MCF 10A (cell line): ENCODE measurements at places on chromosomes 12 and 14. TPM values are rescaled to one million over a fixed set of nuclear protein-coding genes. Genes with fewer than 3 reads are reported as not detected.

DNA sequence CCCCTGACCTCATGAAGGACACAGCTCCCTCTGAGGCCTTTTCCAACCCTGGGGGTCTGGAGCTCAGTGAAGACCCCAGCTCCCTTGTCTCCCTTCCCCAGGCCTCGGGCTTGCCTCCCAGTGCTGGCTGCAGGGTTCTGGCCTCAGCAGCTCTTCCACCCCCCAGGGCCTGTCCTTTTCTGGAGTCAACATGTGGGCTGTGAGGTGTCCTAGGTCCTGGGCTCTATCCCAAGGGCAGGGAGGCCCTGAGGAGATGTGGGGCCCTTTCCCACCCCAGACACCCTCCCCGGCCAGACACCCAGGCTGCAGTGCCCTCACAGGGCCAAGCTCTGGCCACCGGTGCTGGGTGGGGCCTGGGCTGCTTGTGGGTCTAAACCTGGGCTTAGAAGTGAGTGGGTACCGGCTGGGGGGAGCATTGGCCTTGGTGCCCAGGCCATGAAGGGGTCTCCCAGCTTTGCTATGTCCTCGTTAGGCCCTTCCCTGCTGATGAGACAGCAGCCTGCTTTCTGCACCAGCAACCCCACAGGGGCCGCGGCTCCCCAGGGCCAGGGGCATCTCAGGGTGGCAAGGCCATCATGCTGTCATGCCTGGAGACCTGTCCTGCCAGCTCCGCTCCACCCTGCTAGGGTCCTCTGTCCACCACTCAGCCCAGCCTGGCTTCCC is 2.7 kb upstream of the CRIP2 start:
- DNase-seq, result no peak

GRCh38 chr14:99239661-99240092 is 32.3 kb downstream of the BCL11B start:
- DNase-seq, result peak; percentile 11

DNA sequence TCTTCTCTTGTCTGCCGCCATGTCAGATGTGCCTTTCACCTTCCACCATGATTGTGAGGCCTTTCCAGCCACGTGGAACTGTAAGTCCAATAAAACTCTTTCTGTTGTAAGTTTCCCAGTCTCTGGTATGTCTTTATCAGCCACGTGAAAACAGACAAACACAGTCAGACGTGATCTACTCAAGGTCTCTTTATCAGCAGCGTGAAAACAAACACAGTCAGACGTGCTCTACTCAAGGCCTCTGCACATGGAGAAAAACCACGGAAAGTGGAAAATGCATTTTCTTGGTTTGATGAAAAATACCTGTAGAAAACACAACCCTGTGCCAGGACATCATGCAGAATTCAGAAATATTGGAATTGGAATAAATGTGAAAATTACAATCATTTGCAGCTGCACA is 1115.7 kb downstream of the TMEM121 start:
- DNase-seq, result no peak

GRCh38 chr12:115388139-115388538 is 704.2 kb upstream of the TBX3 start:
- DNase-seq, result no peak

- no peak for DNase-seq
These were observed 4.9 kb downstream of the GPRC5A start for GRCh38 chr12:12896260-12896659.

DNA sequence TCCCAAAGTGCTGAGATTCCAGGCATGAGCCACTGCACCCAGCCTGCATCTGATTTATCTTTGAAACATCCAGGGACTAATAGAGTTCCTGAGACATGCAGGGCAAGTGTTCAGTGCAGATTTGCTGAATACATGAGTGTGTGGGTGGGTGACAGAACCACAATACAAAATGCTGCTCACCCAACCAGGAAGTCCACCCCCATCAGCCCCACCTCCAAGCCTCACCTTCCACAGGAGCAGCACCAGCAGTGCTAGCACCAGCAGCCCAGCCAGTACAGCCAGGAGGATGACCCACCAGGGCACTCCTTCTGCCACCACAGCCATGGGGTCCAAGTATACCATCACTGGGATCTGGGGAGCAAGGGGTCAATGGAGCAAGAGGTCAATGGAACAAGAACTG is 20.0 kb downstream of the ITGA7 start:
- DNase-seq, result no peak

GRCh38 chr12:89831310-89832095 is 122.9 kb upstream of the ATP2B1 start:
- DNase-seq, result no peak

GRCh38 chr12:84056-84455 is 17.5 kb downstream of the IQSEC3 start:
- DNase-seq, result peak; percentile 50

DNA sequence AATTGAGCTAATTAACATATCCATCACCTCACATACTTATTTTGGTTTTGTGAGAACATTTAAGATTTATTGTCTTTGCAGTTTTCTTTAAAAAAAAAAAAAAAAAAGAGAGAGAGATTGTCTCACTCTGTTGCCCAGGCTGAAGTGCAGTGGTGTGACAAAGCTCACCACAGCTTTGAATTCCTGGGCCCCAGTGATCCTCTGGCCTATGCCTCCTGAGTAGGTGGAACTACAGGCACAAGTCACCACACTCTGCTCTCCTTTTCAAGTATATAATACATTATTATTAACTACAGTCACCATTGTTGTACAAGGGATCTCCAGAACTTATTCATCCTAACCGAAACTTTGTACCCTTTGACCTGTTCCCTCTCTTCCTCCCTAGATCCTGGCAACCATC is 64.0 kb downstream of the NUMB start:
- no peak for DNase-seq

DNA sequence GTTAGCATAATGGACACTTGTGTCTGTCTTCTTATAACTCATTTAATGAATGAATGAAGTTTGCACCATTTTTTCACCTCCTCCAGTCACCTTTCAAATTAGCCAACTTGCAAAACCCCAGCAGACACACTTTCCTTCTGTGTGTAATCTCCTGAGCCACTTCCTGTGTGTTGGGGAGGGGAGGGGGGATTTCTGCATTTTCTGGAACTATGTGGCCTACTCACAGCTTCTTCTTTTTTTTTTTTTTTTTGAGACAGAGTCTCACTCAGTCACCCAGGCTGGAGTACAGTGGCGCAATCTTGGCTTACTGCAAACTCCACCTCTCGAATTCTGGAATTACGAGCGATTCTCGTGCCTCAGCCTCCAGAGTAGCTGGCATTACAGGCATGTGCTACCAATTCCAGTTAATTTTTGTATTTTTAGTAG is 4.1 kb upstream of the SERPINA1 start:
- DNase-seq, result peak; percentile 94

GRCh38 chr12:15050659-15051058 is 77.8 kb downstream of the PDE6H start:
- DNase-seq, result peak; percentile 23

- DNase-seq, result peak; percentile 11
These were observed 842.3 kb downstream of the SLC6A15 start for GRCh38 chr12:84070292-84070691.

GRCh38 chr14:30063746-30064145 is 136.1 kb upstream of the PRKD1 start:
- no peak for DNase-seq

DNA sequence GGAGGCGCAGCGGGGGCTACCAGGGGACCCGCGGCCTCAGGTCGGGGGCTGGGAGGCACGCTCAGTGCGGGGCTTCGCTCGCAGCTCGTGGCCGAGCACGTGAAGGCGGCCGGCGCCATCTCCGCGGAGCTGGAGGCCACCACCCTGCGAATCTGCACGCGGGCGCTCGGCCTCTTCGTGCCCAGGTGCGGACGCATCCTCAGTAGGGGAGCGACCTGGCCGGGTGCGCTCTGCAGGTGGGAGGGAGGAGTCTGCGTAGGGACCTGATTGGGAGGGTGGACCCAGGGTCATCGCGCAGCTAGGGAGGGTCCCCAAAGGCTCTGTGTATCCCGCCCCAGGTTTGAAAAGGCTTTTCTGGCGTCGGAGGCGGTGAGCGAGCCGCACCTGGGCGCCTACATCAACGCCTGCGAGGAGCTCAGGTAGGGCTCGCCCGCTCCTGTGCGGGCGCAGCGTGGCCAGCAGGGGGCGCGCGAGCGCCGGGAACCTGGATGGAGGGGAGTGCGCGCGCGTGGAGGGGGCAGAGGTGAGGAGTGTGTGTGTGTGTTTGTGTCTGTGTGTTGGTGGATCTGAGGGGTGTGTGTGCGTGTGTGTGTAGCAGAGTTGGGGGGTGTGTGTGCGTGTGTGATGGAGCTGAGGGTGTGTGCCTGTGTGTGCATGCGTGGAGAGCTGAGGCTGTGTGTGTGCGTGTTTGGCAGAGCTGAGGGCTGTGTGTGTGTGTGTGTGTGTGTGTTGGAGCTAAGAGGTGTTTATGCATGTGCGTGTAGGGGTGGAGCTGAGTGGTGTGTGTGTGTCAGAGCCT is 10.3 kb downstream of the EXOC3L4 start:
- peak; percentile 59 for DNase-seq

DNA sequence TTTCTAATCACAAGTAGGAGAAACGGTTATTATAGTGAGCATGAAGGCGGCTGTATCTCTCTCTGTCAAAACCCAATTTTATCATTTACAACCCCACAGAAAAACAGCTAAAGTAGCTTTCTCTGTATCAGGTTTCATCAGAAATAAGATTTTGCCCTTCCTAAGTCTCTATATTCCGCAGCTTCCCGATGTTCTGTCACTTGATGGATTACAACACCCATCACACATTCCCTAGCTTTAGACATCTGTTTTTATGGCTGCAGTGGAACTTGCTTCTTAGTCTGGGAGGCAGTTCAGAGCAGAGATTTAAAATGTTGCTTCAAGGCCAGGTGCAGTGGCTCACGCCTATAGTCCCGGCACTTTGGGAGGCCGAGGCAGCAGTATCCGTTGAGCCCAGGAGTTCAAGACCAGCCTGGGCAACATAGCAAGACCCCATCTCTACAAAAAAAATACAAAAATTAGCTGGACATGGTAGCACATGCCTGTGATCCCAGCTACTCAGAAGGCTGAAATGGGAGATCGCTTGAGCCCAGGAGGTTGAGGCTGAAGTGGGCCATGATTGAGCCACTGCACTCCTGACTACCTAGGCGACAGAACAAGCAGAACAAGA is 27.6 kb upstream of the FOXN3 start:
- no peak for DNase-seq

GRCh38 chr12:3944620-3945019 is 71.4 kb upstream of the PARP11 start:
- DNase-seq, result no peak

DNA sequence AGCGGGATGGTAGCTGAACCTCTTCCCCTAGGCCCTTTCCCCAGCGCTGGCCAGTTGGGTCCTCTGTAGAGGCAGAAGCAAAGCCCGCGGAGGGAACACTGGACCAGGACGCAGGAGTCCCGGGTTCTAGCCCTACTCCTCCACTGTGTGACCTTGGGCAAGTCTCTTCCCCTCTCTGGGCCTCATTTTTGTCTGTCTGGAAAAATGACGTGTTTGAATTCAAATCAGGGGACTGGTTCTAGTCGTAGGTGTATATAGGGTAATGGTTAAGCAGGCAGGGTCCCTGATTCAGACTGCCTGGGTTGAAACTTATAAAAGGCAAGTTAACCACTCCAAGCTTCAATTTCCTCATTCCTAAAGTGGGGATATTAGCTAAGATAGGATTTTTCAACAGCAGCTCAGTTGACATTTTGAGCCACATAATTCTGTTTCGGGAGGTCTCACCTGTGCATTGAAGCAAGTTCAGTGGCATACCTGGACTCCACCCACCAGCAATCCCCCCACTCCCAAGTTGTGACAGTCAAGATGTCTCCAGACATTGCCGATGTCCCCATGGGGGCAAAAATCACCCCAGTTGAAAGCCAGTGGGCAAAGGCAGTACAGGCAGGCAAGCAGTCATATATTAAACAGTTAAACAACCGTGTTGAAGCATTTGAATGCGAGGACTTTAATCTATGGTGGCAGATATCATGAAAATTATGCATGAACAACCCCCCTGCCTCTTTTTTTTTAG is 899 bp downstream of the TPCN1 start:
- DNase-seq, result peak; percentile 53

GRCh38 chr12:77697126-77697525 is 133.6 kb upstream of the NAV3 start:
- DNase-seq, result no peak

GRCh38 chr12:63276537-63277365 is 125.8 kb upstream of the AVPR1A start:
- DNase-seq, result peak; percentile 67

GRCh38 chr12:76777765-76778216 is 13.9 kb downstream of the ZDHHC17 start:
- no peak for DNase-seq

DNA sequence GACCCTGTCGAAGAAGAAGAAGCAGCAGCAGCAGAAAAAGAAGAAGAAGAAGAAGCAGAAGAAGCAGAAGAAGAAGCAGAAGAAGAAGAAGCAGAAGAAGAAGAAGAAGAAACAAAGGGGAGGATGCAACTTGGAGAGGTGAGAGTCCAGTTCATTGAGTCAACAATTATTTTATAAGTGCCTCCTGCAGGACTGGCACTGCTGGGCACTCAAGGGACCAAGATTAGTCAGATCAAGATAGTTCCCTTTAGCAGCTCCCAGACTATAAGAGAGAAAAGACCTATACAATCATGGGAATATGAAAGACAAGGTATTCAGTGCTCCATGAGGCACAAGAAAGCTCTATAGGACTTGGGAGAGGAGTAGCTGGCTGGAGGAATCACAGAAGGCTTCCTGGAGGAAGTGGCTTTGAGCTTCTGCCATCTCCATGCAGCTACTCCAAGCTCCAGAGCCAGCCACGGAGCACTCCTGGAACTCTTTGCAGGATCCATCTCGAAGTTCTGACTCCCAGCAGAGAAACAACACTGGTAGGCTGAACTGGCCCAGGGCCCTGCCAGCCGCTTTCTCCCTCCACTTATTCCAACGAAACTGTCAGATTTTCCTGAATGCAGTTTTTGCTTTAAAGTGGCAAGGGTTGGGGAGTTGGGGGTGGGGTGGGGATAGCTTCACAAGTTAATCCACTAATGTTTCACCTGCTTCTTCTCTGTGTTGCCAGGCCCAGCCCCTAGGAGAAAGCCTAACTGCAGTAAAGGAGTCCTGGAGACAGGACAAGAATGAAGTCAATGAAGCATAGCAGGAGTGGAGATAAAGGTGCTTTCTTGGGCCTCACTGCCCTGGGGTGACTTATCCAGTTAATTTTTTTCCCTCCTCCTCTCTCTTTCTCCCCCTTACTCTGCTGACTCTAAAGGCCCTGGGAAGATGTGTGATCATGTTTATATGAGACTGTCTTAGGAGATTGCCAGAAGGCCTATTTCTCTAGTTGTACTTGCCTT is 140.1 kb upstream of the PARP11 start:
- no peak for DNase-seq

The FIGNL2 gene
- total RNA-seq, result not detected in 2 replicates

The LRTM2 gene
- not detected in 2 replicates for total RNA-seq

The UNC79 gene
- total RNA-seq, result 0.05 TPM in 2 replicates

The LRRC10 gene
- not detected in 2 replicates for total RNA-seq

The CLEC1A gene
- total RNA-seq, result not detected in 2 replicates

The NACA gene
- 1,274 and 1,490 TPM in 2 replicates for total RNA-seq

The OR4Q3 gene
- total RNA-seq, result not detected in 2 replicates

The APOLD1 gene
- total RNA-seq, result 8.0 and 8.2 TPM in 2 replicates

The PZP gene
- not detected in 2 replicates for total RNA-seq
